ENCODE measurements at places on chromosomes 5 and 9.

GRCh38 chr5:142609142-142609541 is 76.7 kb downstream of the FGF1 start:
- DNase-seq = no peak

- DNase-seq = no peak
These were observed 421.8 kb downstream of the SEMA5A start for GRCh38 chr5:9124071-9124470.

- DNase-seq = no peak
These were observed 24.5 kb upstream of the CRB2 start for GRCh38 chr9:123331346-123332060.

- no peak for DNase-seq
These were observed 21.5 kb upstream of the SEMA4D start for GRCh38 chr9:89519366-89519805.

- no peak for DNase-seq
These were observed 11.3 kb upstream of the RCL1 start for GRCh38 chr9:4781408-4781807.

DNA sequence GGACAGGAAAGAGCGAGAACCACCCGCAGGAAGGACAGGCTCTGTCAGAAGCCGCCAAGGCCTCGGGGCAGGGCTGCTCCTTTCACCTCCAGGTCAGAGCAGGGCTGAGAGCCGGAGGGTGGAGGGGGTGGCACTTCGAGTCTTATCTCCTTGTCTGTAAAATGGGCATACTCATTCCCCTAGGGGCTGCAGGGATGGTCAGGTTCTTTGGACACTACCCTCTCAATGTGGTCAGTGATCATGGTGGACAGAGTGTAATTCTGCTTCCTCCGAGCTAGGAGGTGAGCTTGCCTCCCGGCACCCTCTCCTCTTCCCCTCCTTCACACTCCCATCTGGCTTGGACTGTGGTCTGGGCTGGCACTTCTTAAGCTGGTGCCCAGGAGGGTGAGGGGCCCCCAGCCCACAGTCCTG is 39.6 kb downstream of the RGS3 start:
- no peak for DNase-seq

DNA sequence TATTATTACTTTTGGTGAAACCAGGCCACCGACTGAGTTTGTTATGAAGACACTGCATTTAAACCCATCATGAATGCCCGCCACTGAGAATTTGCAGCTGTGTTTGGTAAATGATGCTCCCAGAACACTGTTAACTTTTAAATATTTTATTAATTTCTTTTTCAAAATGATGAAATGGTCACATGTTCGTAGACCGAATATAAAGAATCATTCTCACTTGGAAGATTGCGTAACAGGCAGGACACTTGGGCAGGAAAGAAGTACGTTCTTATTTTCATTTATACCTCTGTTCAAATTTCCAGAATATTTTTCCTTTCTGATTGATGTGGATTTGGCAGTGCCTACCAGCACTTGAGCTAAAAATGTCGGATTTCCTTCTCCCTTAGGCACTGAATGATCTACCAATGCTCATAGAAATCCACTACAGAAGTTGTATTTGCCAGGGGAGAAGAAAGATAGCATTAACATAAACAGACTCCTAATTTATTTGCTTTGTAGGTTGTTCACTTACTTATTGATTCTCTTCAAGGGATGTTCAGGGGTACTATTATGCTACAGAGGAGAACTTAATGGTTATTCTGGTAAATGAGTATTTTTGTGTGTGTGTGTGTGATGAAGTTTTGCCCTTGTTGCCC is 13.8 kb downstream of the CYFIP2 start:
- no peak for DNase-seq

DNA sequence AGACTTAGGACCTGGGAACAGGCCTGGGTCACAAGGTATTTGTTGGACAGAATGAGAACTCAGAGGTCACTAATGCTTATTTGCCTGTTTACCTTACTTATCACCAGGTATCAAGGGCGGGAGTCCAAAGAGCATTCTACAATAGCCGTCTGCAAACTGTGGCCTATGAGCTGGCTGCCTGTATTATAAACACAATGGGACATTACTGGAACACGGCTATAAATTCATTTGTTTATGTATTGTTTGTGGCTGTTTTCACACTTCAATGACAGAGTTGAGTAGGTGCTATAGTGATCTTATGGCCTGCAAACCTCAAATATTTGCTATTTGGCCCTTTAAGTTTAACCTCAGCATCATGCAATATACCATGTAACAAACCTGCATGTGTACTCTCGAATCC is 76.6 kb upstream of the ASTN2 start:
- no peak for DNase-seq

Measured in GM06990 (cell line).